ENCODE measurements at places on chromosomes 16 and 17.

DNA sequence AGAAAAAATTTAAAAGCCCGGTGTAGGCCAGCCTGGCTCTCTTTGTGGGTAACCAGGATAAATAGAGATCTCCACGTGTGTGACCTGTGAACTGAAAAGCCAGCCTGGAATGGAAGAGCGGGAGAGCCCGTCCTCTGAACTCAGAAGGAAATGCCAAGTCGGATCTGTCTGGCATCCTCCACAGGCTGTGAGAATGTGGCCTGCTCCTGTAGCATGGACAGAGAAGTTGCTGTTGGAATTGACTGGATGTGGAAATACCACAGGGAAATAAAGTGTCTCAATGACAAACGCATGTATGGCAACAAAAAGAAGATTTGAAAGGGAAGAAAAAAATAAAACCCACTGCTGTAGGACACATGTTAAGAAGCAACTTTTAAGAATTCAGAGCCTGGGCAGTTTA is 6.7 kb downstream of the KLHL36 start:
- DNase-seq, result no peak

DNA sequence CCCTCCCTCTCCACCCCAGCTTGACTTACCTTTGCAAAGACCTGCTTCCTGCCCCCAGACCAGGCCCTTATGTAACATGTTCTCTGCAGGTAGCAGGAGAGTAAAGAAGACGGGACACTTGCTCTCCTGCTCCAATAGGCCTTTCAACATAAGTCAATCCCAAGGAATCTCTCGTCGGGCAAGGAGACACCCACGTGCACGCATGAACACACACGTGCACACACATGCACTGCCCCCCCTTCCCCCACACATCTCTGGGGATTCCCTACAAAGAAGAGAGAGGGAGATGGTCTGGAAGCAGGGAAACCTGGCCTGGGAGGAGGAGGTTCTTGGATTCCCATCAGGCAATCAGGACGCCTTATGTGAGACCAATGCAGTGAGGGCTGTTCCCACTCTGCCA is 41.4 kb downstream of the ABCC12 start:
- no peak for DNase-seq

GRCh38 chr16:79769270-79769927 is 168.9 kb upstream of the MAF start:
- no peak for DNase-seq

DNA sequence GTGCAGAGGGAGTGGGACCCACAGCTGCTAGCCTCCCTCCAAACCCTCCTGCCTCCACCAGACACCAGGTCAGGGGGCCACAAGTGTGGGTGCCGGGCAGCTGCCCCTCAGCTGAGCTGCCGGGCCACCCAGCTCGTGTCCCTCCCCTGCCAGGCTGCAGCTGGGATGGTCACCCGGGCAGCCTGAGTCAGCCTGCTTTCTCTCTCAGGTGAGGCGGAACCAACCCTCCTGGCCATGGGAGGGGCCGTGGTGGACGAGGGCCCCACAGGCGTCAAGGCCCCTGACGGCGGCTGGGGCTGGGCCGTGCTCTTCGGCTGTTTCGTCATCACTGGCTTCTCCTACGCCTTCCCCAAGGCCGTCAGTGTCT is 6.9 kb downstream of the SLC16A3 start:
- no peak for DNase-seq

GRCh38 chr16:51049678-51050376 is 101.2 kb downstream of the SALL1 start:
- no peak for DNase-seq

- DNase-seq, result peak; percentile 84
Observed at GRCh38 chr17:81419319-81419885, 24.1 kb downstream of the BAHCC1 start.

GRCh38 chr16:1264345-1265089 is 8.6 kb downstream of the TPSD1 start:
- no peak for DNase-seq

- no peak for DNase-seq
Observed at GRCh38 chr16:81830845-81831540, 51.9 kb downstream of the PLCG2 start.

DNA sequence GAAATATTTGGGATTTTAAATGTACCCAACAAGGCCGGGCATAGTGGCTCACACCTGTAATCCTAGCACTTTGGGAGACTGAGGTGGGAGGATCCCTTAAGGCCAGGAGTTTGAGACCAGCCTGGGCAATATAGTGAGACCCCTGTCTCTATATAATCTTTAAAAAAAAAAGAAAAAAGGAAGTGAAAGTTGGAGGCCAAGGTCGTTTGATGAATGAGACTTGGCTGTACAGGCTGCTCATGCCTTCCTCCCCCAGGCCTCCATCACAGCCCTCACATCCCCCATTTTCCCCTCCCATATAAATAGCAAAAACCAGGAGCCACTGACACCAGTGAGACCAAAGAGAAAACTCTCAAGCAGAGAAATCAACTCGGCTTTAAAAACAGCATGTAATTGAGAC is 3.3 kb upstream of the CA7 start:
- DNase-seq, result no peak

GRCh38 chr16:58502217-58502921 is 2.4 kb downstream of the NDRG4 start:
- no peak for DNase-seq

GRCh38 chr16:76207270-76207669 is 69.9 kb upstream of the CNTNAP4 start:
- no peak for DNase-seq

GRCh38 chr16:3212006-3212405 is 23.0 kb downstream of the ZNF200 start:
- no peak for DNase-seq

- no peak for DNase-seq
Observed at GRCh38 chr16:82720414-82720813, 93.6 kb downstream of the CDH13 start.

- DNase-seq, result no peak
Observed at GRCh38 chr17:77174928-77175661, 34.3 kb downstream of the SEC14L1 start.

DNA sequence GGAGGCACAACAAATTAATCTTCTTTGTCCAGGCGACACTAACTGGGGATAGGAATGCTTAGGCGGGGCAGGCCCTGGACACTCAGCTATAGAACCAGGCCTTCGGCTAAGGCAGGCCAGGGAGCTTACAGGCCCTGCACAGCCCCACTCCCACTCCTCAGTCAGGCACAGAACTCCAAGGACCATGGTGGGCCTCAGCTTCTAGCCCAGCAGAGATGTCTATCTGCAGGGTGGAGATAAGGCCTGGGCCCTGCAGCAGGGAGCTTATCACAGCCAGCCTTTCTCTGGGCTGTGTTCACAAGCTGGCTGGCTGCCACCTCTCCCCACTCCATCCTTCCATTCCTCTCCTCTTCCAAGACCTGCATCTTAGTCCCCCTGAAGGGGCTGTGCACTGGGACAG is 68.1 kb downstream of the TMEM132E start:
- DNase-seq, result no peak

DNA sequence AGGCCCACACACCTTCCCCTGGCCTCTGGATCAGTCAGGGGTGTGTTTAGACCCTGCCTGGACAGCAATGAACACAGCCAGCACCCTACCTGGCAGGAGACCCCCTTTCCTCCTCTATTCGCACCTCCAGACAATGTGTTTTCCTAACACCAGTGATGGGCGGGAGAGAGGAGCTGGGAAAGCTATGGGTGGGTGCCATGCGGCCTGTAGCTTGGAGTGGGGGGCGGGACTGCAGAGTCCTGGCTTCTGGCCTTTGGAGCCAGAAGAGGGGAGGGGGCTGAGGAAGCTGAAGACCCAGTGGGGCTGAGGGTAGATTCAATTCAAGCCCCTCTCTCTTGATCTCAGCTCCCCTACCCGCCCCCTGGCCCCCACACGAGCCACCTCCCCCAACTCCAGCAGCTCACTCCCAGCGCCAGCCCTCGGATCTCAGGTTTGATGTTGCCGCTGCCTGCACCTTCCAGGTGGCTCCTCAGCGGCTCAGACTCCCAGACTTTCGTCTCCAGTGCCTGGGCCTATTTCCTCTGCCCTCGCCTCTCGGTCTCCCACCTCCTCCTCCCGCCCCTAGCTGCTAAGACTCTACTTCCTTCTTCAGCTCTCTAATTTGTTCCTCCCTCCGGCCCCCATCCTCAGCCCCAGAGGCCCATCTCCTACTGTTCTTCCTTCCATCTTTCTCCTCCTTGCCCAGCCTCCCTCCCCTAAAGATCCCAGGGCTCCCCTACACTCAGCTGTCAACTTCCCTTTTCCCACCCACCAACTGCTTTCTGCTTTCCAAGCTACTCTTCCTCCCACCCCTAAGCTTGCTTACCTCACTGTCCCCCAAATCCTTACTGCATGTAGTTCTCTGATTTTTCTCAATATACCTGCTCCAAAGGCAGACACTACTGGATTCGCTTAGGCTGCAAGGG is 6.8 kb upstream of the SP6 start:
- no peak for DNase-seq

- DNase-seq, result no peak
Observed at GRCh38 chr17:82745524-82745923, 6.3 kb upstream of the TBCD start.

DNA sequence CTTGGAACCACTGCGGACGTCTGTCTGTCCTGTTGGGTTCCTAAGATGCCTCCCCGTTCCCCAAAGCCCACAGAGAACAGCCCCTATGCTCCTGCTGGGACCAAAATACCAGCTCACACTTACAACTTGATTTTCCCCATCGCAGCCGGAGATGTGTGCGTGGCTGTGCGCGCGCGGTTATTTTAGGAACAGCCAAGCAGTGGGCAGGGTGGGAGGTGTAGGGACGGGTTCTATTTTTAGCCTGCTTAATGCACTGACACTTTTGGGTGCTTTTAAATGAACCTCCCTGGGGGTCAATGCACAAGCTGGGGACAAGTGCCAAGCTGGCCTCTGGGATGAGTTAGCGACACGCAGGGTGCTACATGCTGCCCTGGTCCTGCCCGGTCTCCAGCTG is 74.1 kb downstream of the KLHDC4 start:
- DNase-seq, result no peak

GRCh38 chr16:73523209-73523608 is 475.3 kb upstream of the ZFHX3 start:
- DNase-seq, result no peak

DNA sequence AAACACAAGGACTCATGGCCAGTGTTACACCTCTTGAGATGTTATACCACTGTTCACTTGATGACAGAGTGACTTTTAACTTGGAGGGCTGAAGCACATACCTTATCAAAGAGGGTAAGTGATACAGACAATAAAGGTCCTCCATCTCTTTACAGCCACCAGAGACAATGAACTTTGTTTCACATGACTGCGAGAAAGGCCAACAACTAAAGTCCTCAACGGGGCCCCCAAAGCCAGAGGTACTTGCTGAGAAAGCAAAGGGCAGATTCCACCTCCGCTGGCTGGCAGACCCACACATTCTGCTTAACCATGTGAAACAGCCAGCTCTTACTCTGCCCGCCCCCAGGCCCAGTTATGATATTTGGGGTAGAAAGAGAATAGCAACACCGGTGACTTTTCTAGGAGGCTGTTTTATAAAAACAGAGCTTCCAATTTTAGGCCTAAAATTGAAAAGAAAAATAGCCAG is 21.4 kb downstream of the DCUN1D3 start:
- DNase-seq, result no peak

DNA sequence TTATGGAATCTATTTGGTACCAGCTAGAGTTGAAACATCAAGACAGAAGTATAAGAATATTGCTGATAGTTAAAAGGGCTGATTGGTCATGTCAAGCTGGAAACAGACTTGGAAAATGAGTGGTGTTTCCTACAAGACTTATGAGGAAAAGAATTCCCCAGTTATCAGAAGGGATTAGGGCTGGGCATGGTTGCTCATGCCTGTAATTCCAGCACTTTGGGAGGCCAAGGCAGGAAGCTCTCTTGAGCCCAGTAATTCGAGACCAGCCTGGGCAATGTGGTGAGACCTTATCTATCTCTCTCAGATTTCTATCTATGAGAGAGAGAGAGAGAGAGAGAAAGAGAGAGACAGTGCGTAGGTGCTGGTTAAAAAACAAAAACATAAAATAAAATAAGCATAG is 139.5 kb upstream of the PMFBP1 start:
- DNase-seq, result no peak

GRCh38 chr17:45270828-45271418 is 9.0 kb upstream of the SPATA32 start:
- DNase-seq, result peak; percentile 6

- no peak for DNase-seq
Observed at GRCh38 chr16:11067266-11067665, 122.9 kb downstream of the CLEC16A start.

DNA sequence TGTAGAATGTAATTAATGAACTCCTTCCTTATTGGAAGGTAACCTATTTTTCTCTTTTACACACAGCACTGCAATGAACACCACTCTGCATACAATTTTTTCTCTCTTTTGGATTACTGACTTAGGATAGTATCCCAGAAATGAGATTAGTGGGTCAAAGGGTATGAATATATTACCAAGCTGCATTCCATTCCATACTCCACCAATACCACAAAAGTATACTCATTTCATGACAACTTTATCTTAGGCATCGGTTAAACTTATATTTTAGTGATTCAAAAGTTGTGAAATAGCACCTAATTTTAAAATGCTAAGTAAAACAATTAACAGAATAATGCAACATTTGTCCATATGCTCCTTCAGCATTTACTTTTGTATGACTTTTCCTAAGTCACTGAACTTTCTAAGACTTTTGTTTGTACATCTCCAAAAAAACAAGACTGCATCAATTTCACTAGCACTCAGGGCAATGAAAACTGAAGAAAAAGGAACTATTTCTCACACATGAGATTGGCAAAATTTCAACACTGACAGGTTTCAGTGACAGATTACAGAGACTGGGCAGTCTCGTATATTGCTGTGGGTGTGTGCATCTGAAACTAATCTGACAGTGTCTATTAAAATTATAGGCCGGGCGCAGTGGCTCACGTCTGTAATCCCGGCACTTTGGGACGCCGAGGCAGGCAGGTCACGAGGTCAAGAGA is 32.1 kb downstream of the HELZ start:
- no peak for DNase-seq

- DNase-seq, result no peak
Observed at GRCh38 chr17:47952171-47953021, 5.3 kb downstream of the PRR15L start.

DNA sequence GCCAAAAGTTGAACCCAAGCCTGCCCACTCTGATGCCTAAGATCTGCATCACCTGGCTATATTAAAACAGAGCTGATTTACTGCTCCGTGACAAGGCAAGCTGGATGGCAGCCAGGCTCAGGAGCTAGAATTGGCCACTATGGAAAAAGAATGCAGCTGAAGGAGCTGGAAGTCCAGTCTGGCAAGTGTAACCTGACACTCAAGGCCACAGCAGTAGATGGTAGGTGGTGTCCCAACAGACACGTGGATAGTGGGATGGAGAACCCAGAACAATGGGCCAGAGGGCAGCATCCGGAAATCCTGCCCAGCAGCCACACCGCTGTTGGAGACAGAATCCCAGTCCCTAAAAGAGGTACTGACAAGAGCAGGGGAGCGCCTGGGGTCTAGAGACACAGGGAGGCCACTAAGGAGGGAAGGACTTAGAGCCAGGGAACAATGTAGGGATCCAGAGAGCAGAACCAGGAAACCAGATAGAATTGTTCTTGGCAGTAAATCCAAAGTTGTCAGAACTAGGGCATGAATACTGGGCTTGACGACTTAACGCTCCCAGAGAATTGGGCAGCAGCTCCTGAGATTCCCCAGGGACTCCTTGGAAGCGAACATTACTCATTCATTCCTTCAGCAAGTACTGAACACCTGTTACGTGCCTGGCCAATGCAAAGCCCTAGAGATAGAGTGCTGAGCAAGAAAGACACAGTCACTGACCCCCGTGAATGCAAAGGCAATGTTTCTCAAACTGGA is 85.7 kb downstream of the CDYL2 start:
- DNase-seq, result no peak

GRCh38 chr17:61265397-61265796 is 134.2 kb upstream of the TBX2 start:
- DNase-seq, result no peak
